Caco-2 (cell line): ENCODE measurements at places on chromosomes 12 and 14. TPM values are rescaled to one million over a fixed set of nuclear protein-coding genes. Genes with fewer than 3 reads are reported as not detected.

- DNase-seq, result no peak
- no peaks in the 10 kb centered on the region for H3K27me3 ChIP-seq
- peak overlapping the region; percentile 1 for H3K27ac ChIP-seq
- peak overlapping the region; percentile 97 for H3K4me3 ChIP-seq
- no peaks in the 10 kb centered on the region for H3K36me3 ChIP-seq
- H3K4me1 ChIP-seq, result peaks cover 6% of the 10 kb centered on the region; the same call in 1 of the 2 replicates
Observed at GRCh38 chr14:35826952-35827416, 846 bp downstream of the BRMS1L start.

DNA sequence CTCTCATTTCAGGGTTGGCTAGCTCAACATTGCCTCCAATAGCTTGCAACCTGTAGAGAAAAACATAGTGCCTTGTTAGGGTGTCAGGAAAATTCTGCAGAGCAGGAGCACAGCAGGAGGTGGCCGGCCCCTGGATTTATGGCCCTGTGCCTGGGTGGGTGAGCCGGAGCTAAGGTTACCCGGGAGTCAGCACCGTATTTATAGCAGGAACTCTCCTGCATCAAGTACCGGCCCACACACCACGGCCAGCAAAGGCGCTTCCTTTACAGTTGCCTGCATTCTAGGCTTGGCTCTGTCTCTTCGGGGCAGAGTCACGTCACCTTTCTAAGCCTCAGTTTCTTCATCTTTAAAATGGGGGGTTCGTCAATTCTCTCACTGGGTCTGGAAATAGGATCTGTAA, 52.8 kb upstream of the EML1 start:
- H3K36me3 ChIP-seq, result no peaks in the 10 kb centered on the region
- H3K4me1 ChIP-seq, result no peaks in the 10 kb centered on the region
- no peak overlapping the region for H3K27ac ChIP-seq

- no peaks in the 10 kb centered on the region for H3K27me3 ChIP-seq
- H3K36me3 ChIP-seq, result no peaks in the 10 kb centered on the region
- no peak for DNase-seq
- H3K4me1 ChIP-seq, result no peaks in the 10 kb centered on the region
- H3K27ac ChIP-seq, result no peak overlapping the region
Observed at GRCh38 chr12:103279444-103279843, 216.3 kb downstream of the C12orf42 start.

The WSCD2 gene
- not detected in 2 replicates for total RNA-seq

GRCh38 chr12:49776413-49776812, 35.1 kb downstream of the TMBIM6 start:
- H3K27ac ChIP-seq, result peak overlapping the region; percentile 37
- DNase-seq, result peak; percentile 84
- no peaks in the 10 kb centered on the region for H3K27me3 ChIP-seq
- H3K4me1 ChIP-seq, result no peaks in the 10 kb centered on the region
- no peaks in the 10 kb centered on the region for H3K36me3 ChIP-seq

GRCh38 chr14:49768301-49769121, 558 bp downstream of the KLHDC2 start:
- peaks cover 29% of the 10 kb centered on the region for H3K4me1 ChIP-seq
- no peaks in the 10 kb centered on the region for H3K36me3 ChIP-seq
- peak overlapping the region; percentile 99 for H3K4me3 ChIP-seq
- H3K27me3 ChIP-seq, result no peaks in the 10 kb centered on the region

The KERA gene
- not detected in 2 replicates for total RNA-seq

The AKAP3 gene
- 1.6 and 3.2 TPM in 2 replicates for total RNA-seq

- H3K36me3 ChIP-seq, result no peaks in the 10 kb centered on the region
- peaks cover 7% of the 10 kb centered on the region for H3K4me1 ChIP-seq
- no peaks in the 10 kb centered on the region for H3K27me3 ChIP-seq
- DNase-seq, result no peak
- no peak overlapping the region for H3K27ac ChIP-seq
Observed at GRCh38 chr12:56661560-56661959, 15.8 kb upstream of the ATP5F1B start.

DNA sequence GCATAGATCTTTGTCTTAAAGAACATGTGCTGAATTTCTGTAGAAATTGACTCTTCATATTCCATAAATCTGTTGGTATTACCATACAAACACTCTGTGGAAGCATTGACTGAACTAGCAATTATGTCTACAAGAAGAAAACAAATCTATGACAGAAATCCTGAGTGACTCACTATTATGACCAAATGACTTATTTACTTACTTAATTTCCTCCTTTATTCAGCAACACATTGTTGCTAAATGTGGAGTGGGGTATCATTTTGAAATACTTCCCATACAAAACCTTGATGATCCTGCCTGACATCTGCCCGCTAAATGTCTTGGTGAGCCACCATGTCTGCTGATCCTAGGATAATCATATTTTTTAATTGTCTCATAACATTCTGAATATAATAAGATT, 99.1 kb upstream of the SLCO1C1 start:
- no peaks in the 10 kb centered on the region for H3K27me3 ChIP-seq
- no peak overlapping the region for H3K27ac ChIP-seq
- no peak for DNase-seq

DNA sequence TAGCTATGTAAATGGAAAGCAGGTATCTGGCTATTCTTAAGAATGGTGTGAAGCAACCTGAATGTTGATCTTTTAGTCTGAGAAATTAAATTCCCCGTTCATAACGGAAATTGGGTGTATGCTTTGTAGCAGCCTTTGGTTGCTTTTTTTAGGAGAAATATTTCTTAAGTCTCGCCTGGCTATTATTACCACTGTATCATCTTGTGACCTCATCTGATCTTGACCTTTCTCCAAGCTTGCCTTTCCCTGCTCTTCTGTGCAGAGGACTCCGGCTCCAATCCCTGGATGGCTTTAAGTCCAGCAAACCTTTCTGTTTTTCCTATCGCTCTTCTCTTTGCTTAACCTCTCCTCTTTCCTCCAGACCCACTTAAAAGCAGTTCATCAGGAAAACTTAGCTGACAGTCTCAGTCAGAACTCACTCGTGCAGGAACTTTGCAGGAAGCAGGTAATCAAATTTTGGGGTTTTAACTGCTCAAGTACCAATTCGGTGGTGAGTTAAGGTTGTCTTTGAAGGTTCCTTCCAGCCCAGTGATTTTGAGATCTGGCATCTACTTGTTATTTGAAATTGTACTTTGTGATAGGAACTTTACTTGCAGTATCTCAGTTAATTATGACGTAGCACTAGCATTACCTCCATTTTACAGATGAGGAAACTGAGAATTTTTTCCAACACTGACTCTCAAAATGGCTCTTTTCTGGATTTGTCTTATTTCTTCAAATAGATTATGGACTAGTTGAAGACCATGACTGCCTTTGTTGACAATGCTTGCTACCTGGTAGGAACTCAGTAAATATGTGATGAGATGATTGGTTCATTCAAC, 14.1 kb downstream of the PPFIBP1 start:
- H3K4me1 ChIP-seq, result peaks cover 5% of the 10 kb centered on the region; the same call in 1 of the 2 replicates
- no peaks in the 10 kb centered on the region for H3K27me3 ChIP-seq
- DNase-seq, result no peak
- no peak overlapping the region for H3K4me3 ChIP-seq
- no peaks in the 10 kb centered on the region; the same call in 1 of the 2 replicates for H3K36me3 ChIP-seq

The TRHDE gene
- total RNA-seq, result not detected in 2 replicates

DNA sequence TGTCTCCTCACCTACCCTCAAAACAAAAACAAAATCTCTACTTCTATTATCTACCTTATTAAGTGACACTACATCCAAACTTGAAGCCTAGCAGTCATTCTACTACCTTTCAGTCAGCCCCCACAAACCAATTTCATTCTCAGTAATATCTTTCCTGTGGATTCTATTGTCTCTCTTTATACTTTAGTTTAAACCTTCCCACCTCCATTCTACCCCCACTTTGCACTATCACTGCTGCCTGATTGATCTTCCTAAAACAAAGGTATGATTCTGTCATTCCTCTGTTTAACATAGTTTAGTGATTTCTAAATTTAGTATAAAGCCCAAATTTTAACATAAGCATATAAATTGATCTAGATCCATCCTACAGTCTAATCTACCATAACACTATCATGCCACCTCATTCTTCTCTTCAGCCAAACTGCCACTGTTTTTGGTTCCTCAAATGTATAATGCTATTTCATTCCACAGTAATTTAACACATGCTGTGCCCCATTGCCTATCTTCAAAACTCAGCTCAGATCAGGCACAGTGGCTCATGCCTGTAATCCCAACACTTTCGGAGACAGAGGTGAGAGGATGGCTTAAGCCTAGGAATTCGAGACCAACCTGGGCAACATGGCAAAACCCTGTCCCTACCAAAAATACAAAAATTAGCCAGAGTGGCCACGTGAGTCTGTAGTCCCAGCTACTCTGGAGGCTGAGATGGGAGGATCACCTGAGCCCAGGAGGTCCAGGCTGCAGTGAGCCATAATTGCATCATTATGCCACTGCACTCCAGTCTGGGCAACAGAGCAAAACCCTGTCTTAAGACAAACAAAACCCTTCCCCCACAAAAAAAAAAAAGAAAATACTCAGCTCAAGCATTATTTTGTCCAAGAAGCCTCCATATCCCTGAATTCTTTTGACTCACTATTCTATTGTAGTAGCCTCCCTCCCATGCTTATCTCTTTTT, 3.1 kb upstream of the STRN3 start:
- H3K4me3 ChIP-seq, result no peak overlapping the region
- H3K4me1 ChIP-seq, result peaks cover 33% of the 10 kb centered on the region

DNA sequence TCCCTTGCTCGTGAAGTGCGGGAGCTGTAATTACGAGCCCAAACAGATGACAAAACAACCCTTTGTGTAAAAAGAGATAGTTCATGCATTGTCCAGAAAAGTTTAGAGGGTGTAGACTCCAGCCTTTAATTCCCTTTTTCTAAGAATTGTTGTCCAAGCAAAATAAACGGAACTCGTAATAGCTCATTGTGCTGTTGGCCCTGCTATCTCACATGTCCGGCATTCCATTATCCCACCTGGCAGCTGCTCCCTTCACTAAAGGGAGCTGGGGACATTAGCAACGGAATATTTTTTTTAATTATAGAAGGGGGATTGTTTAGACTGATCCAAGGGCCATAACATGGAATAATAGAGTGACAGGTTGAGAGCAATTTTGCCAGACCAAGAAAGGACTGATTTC, 277.5 kb upstream of the TBX3 start:
- no peaks in the 10 kb centered on the region for H3K27me3 ChIP-seq
- no peaks in the 10 kb centered on the region for H3K36me3 ChIP-seq
- H3K4me3 ChIP-seq, result no peak overlapping the region
- no peak for DNase-seq
- no peak overlapping the region for H3K27ac ChIP-seq
- H3K4me1 ChIP-seq, result no peaks in the 10 kb centered on the region

DNA sequence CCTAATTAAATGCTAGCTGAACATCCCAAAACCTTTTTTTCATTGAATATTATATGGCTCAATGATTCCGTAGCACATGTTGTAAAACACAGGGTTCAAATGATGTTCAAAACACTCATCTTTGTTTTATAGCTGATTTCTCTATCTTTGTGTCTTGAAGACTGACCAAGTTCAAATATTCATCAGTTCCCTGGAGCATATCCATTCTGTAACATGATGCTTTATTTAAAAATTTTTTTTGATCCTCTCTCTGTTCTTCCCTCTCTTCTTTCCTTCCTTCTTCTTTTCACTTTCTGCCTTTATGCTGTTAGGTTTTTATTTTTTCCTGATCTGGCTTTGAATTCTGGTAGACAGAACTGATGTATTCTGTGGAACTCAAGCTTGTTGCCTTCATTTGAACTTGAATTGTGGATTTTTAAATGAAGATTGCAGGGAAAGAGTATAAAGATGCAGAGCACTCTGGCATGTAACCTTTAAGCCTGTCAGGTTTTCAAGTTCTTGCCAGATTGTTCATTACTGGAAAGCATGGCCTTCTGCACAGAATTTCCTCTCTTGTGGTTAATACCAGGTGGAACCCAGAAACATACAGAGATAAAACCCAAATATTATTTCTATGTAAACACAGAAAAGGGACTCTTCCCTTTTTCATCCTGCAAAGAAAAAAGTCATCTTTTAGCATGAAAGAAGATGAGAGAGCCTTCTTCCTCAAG, 39.5 kb downstream of the PROX2 start:
- no peaks in the 10 kb centered on the region for H3K4me1 ChIP-seq
- H3K4me3 ChIP-seq, result no peak overlapping the region
- no peaks in the 10 kb centered on the region for H3K36me3 ChIP-seq
- no peaks in the 10 kb centered on the region for H3K27me3 ChIP-seq
- H3K27ac ChIP-seq, result no peak overlapping the region

DNA sequence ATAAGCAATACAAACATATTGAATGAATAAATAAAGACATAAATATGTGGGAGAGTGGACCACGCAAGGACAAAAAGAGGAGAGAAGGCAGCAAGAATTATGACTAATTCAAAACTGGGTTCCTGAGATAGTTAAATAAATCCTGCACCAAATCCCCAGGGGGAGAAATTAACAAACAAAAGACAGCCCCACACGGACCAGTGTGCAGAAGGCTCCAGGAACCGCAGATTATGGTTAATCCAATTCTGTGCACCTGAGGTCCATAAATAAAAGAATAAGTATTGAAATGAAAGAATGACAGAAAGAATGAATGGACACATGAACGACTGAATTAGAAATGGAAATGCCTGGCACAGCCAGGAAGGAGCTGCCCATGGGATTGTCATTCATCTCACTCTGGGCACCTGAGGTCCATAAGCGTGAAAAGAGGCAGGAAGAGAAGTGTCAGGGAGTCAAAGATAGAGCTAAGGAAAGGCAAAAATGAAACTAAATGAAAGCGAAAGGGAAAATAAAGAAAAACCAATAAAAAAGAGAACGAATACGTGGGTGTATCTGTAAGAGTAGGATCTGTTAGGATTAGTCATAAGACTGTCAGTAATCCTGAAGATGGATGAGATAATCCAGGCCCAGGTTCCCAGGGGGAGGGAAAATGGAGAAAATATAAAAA, 23.3 kb downstream of the MEG3 start:
- no peak for DNase-seq
- H3K4me3 ChIP-seq, result no peak overlapping the region
- H3K27me3 ChIP-seq, result no peaks in the 10 kb centered on the region
- no peaks in the 10 kb centered on the region for H3K36me3 ChIP-seq
- H3K4me1 ChIP-seq, result no peaks in the 10 kb centered on the region

The CLEC14A gene
- total RNA-seq, result not detected in 2 replicates

DNA sequence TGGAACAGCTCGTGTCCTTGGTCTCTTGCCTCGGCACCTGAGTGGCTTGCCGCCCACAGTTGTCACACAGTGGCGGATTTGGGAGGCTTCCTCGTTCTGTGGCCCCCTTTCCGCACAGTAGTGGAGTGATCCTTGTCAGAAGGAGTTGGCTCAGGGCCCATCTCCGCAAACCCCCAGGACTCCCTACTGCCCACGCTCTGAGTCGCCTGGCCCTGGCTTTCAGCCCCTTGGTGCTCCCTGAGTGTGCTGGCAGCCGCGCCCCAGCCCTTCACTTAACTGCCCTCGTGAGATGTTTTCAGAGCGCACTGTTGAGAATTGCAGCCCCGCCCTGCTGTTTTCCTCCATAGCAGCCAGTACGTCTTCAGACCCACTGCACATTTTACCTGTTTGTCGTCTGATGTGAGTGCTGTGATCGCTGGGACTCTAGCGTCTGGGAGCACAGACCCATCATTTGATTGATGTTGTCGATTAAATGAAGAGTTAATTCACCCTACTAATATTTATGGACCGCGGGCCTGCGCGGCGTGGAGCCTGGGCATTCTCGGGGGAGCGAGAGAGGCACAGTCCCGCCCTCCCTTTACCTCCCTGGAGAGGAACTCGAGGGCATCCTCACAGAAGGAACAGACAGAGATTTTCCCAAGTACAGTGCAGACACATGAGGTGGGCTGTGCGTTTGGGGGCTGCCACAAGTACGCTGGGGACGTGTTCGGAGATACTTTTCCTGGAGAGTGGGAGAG, 91.8 kb downstream of the DDX51 start:
- no peak overlapping the region for H3K4me3 ChIP-seq
- H3K36me3 ChIP-seq, result peaks cover 1% of the 10 kb centered on the region
- no peaks in the 10 kb centered on the region for H3K4me1 ChIP-seq
- no peak overlapping the region for H3K27ac ChIP-seq
- no peak for DNase-seq
- H3K27me3 ChIP-seq, result no peaks in the 10 kb centered on the region

The GPR84 gene
- not detected in 2 replicates for total RNA-seq
